Activated effector memory CD4-positive, alpha-beta T cell treated with anti-CD3 and anti-CD28 coated beads, Interleukin-2, amount 50 U/mL, for 16 hours (primary cell): ENCODE measurements at places on chromosomes 3 and 15.

DNA sequence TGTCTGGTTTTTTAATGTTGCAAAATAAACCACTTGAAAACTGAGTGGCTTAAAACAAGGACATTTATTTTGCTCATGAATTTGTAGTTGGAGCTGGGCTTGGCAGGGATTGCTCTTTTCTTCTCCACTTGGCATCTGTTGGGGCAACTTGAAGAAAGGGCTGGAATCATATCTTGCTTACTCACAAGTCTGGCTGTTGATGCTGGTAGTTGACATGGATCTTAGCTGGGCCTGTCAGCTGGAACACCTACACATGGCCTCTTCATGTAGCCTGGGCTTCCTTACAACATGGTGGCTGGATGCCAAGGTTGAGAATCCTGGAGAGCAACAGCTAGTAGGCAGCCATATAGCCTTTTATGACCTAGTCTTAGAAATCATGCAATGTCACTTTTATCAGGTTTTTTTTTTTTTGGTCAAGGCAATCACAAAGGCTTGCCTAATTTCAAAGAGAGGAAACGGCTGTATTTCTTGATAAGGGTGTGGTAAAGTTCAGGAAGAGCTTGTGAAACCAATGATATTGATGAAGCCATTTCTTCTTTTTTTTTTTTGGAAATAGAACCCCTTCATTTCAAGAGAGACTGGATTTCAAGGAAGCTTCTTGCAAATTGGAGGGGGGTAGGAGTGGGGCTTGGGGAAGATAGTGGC lies 262.1 kb downstream of the IL20RB start:
- no peak for DNase-seq

GRCh38 chr15:77516076-77516475 lies 95.4 kb downstream of the HMG20A start:
- no peak for DNase-seq

GRCh38 chr3:48950051-48950450 lies 31.4 kb downstream of the ARIH2 start:
- no peak for DNase-seq

DNA sequence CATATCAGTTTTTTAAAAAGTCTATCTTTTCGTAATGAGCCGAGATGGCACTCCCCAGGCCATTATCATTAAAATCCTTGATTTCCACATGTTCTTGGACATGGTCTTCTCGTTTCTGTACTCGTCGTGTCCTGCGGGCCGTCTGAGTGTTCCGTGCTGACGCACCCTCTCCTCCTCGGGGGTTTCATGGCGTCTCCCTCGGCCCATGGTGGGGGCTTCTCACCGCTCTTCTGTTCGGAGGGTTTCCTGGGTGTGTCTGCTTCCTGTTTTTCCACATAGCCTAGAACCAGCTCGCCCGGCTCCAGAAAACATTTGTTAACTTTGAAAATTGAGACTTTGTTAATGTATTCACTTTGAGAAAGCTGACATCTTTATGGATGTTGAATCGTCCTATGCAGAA lies 92.7 kb downstream of the VGLL4 start:
- DNase-seq: no peak

DNA sequence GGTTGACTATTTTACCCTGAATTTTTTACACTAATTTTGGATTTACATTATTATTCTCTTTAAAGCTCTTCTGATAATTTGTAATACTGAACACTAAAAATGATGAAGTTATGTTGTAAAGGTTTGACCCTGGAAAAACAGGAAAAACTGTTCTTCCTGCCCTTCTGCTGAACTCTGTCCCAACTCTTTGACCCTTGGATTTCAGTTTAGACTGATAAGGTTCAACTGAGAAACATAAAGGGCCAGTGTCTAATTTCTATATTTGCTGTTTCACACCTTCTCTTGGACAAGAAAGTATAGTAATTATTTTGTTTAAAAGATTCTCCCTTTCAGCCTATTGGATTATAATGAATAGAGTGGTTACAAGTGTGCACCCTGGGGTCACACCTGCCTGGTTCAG lies 12.8 kb upstream of the TMOD3 start:
- no peak for DNase-seq

DNA sequence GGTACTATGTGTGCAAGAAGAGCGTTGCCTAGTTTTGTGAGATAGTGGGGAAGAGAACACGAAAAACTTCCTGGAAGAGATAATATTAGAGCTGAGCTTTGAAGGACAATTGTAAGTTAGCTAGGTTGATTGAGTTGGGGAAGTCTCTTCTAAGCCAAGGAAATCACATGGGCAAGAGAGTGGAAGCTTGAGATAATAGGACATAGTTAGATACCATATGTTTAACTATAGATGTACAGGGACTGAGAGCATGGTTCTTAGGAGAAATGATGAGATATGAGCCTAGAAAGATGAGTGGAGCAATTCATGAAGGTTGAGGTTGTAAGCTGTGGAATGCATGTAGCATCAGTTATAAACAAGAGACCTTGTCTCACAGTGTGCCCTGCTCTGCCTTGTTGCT lies 30.1 kb upstream of the AQP9 start:
- DNase-seq: no peak

- DNase-seq: no peak
Observed at GRCh38 chr3:10508619-10509260, 3.4 kb upstream of the ATP2B2 start.

GRCh38 chr3:134374791-134375581 lies 739 bp upstream of the AMOTL2 start:
- peak; percentile 52 for DNase-seq

DNA sequence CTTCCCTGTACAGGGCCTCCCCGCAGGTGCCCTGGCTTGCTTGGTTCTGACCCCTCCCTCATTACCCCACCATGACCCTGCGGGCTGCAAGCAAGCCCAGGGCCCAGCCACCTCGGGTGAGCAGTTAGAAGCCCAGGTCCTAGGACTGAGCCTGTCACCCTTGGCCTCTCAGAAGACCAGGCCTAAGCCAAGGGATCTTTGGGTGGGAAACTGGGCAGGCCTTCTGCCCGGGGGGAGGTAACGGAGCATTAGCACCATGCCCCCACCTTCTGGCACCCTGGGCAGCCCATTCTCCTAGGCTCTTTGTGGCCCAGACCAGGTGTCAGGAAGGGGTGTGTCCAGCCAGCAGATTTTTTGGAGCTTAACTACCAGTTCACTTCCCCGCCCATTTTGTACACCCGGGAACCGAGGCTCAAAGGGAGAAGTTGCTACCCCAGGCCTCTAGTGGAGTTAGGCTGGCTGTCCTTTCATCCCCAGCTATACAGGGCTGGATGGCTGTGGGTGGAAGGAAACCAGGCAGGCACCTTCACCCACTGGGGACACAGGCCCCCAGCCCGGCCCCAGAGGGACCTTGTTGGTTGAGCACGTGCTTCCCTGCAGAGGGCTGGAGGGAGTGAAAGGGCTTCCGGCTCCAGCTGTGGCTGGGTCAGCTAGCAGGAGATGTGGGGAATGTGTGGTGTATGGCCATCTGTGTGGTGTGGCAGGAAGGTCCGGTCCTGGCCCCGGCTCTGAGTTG lies 1.4 kb downstream of the CSK start:
- DNase-seq: peak; percentile 75

GRCh38 chr3:192848371-192849233 lies 69.1 kb downstream of the MB21D2 start:
- no peak for DNase-seq

DNA sequence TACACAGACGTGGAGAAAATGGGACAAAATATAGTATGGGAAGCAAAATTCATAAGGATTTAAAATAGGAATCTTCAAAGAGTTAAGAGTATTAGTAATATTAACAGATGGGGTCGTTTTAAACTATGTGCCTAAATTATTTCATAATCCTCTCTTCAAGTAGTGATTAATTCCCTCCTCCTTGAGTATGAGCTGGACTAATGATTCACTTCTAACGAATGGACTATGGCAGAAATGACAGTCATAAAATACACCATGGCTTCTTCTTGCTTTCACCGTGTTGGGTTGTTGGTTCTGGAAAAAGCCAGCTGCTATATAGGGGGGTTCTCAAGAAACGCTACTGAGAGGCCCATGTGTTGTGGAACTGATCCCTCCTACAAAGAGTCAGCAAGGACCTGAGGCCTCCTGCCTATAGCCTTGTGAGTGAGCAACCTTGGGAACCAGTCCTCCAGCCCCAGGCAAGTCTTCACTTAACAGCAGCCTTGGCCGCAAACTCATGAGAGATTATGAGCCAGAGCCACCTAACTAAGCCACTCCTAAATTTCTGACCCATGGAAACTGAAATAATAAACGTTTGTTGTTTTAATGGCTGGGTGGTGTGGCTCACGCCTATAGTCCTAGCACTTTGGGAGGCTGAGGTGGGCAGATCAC lies 64.8 kb upstream of the ABHD2 start:
- no peak for DNase-seq

- DNase-seq: no peak
Observed at GRCh38 chr15:80474224-80475215, 70.3 kb downstream of the ARNT2 start.

DNA sequence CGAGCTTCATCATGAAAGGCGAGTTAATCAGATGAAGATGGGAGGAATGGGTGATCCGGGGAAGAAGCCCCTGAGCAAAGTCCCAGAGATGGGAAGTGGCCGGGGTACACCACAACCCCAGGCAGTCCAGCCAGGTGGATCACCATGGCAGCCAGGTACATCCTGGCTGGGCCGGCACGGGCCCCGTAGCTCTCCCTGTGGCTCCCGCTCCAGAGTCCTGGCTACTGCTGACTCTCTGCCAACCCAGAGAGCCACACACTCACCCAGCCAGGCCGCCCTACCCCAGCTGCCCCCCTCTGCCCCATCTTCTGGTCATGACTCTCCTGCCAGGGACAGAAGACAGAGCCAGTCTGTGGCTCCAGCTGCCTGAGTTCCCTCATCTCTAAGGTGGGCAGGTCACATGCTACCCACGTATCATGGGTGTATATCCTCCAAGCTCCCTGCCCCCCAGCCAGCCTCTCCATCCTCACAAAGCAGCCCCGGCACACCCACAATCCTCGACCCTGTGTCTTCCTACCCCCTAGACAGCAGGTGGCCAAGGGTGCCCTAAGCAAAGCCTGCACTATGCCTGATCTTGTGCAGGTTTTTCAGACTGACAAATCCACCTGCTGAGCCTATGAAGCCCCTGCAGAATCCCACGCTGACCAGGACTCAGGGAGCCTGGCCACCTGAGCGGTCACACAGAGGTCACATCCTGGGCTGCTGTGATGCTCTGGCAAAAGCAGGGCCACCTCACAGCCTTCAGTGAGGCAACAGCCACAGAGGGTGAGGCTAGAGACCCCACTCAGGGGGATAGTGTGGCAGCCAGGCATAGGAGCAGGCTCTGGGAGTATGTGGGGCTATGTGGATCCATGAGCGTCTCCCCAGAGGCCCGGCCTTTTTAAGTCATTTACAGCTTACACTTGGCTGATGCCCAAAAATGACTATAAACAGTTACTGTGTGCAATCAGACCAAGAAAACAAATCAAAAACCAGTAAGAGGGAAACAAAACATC lies 13.2 kb downstream of the XXYLT1 start:
- no peak for DNase-seq

DNA sequence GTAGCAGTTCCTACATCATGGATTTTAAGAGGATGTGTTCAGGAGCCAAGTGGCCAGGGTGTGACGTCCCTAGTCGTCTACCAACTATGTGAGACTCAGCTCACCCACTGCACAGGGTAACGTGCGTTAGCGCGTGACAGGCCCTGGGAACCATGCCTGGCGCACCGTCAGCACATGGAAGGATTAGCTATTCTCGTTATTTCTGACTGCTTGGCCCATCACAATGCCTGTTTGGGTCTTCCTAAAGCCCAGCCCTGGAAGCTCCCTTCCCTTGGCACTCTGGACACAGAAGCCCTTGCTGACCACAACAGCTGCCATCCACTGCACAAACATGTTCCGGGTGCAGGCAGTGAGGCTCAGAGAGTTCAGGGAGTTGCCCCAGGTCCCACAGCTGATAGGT lies 91.0 kb upstream of the RPL32 start:
- DNase-seq: no peak

GRCh38 chr3:4551051-4551711 lies 58.0 kb downstream of the ITPR1 start:
- no peak for DNase-seq

DNA sequence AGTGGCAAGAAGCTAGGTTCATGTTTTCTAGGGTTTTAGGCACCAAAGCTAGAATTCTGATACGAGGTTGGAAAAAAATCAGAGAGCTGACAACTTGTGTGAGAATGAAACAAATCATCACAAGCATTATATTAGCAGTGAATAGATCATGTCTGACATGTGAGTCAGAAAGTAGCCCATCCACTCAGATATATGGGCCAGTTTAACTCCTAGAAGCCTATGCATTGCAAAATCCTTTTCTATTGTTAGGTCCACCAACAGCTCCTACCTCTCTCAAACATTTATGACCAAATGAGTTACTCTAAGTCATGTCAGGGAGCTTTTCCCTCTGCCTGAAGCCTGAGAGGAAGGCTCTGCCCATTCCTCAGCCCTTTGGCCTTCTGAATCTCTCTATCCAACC lies 44.0 kb downstream of the KBTBD12 start:
- no peak for DNase-seq

- DNase-seq: no peak
Observed at GRCh38 chr3:64368257-64369020, 143.2 kb upstream of the PRICKLE2 start.

DNA sequence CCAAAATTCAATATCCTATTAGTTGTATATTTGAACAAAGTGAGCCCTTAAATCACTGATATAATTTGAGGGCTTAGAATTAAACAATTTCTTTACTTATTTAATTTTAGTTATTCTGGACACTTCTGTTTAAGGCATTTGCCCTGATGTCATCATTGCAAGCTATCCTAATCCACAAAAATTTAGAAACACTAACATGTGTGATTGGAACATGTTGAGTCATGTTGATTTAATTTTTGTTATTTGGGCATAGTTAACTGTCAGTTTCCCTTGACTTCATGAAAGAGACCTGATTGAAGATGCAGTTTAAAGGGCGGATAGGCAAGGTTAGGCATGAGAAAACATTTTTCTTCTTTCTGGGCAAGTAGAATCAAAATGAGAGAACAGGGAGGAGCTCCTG lies 682.6 kb downstream of the ROBO1 start:
- no peak for DNase-seq

- no peak for DNase-seq
Observed at GRCh38 chr3:169509780-169510692, 153.5 kb downstream of the MECOM start.

- no peak for DNase-seq
Observed at GRCh38 chr15:74545086-74545485, 4.1 kb downstream of the ARID3B start.

- no peak for DNase-seq
Observed at GRCh38 chr3:59268170-59268569, 218.3 kb upstream of the CFAP20DC start.

GRCh38 chr15:36160351-36160750 lies 419.1 kb upstream of the CDIN1 start:
- no peak for DNase-seq
